ENCODE measurements at places on chromosomes 7 and 10.

DNA sequence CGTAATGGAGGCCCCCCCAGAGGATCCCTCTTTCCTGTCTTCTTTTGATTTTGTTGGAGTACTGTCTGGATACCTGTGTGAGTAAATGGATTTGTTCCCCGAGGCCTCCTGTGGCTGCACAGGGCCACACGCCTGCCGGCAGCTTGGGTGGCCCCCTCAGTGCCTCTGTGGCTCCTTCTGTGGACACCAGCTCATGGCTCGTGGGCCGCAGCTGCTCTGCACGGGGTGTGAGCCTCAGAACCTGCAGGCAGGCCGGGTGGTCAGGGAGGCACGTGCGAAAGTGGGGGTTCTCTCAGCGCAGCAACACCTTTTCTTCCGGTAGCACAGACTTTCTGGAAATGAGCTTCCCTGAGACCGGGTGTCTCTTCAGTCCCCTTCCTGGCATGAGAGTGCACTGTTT lies 70.3 kb downstream of the WDR37 start:
- DNase-seq, result no peak

- no peak for DNase-seq
Measured at GRCh38 chr10:21069278-21069677, 172.2 kb upstream of the NEBL start.

GRCh38 chr7:47444376-47445098 lies 137.4 kb downstream of the TNS3 start:
- no peak for DNase-seq

- DNase-seq, result no peak
Measured at GRCh38 chr7:143507094-143507518, 29.4 kb downstream of the TAS2R41 start.

DNA sequence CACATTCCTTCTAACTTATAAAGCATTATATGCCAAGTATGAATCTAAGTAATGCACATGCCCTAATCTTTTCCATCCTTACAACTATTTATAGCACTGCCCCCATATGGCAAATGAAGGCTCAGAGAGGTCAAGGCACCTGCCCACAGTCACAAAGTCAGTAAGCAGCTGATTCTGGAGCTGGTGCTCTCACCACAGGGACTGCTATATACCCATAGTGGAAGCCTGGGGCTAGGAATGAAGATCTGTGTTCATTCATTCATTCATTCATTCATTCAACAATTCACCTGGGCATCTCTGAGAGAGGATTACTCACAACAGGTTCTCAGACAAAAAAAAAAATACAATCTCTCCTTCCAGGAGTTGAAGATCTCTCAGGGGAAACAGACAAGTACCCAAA lies 213.4 kb downstream of the KCNMA1 start:
- no peak for DNase-seq

DNA sequence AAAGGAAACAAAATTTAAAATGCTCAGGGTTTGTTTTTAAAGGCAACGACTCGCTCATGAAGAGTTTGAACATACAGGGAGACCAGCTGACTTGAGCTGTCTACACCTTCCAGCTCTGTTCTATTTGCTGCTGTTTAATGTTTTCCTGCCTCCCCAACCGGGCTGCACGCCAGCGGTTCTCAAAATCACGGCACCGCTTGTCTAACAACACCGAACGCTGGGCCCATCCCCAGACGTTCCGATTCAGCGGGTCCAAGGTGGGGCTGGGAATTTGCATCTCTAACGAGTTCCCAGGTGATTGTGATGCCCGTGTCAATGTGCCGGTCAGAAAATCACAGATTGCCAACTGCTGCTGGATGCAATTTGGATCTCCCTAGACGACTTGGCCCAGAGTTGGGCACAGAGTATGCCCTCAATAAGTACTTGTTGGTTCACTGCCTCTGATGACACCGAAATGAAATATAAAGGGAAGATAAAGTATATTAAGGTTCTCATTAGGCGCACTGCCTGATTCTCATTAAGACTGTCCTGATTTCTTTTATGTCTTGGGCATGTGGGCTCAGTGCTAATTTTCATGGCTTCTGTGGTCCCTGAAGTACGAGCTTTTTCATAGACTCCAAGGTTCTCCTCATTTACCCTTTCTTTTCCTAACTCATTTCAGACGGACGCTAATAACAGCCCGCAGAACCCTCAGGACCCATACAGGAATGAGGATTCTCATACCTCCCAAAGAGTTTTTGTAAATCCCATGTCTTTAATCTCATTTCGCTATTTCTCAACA lies 28.5 kb downstream of the CELF2 start:
- DNase-seq, result no peak

- DNase-seq, result no peak
Measured at GRCh38 chr10:68470300-68470699, 1.5 kb downstream of the DNA2 start.

- no peak for DNase-seq
Measured at GRCh38 chr7:79051915-79052314, 401.6 kb downstream of the MAGI2 start.

DNA sequence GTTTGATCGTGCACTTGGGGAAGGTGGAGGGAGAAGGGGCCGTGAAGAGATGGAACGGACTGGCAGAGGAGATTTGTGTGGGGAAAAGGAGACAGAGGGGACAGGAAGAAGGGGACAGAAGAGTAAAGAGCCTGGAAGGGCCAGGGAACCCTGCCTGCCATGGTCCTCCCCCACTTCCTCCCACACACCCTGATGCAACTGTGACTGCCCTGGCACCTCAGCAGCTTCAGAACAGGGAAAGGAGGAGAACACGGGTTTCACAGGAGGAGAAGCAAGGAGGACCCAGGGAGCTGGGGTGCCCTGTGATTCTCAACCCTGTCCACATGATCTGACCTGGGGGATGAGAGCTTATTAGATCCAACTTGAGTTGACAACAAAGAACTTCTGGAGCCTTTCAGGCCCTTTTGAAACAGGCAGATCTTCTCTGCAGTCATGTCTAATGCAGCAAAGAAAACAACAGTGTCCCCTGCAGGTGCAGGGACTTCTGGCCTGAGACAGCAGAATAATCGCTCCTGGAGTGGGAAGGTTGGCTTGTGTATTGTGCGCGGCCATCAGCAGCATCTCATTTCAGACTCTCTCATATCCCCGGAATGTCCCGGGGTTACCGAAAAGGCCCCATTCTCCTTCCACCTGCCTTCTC lies 421.6 kb downstream of the PAXIP1 start:
- no peak for DNase-seq

- no peak for DNase-seq
Measured at GRCh38 chr10:106987362-106987761, 177.1 kb downstream of the SORCS1 start.

GRCh38 chr10:1240341-1240775 lies 184.2 kb downstream of the WDR37 start:
- DNase-seq, result no peak

GRCh38 chr10:77494327-77494726 lies 143.3 kb downstream of the KCNMA1 start:
- no peak for DNase-seq

Measured in stimulated activated CD4-positive, alpha-beta T cell treated with anti-CD3 and anti-CD28 coated beads, Interleukin-4, amount 100 ng/mL, for 1 hour (primary cell).